ENCODE measurements at places on chromosomes 16 and 17.
A peak's percentile ranks its signal among the peaks of the same experiment; 100 is the strongest.

DNA sequence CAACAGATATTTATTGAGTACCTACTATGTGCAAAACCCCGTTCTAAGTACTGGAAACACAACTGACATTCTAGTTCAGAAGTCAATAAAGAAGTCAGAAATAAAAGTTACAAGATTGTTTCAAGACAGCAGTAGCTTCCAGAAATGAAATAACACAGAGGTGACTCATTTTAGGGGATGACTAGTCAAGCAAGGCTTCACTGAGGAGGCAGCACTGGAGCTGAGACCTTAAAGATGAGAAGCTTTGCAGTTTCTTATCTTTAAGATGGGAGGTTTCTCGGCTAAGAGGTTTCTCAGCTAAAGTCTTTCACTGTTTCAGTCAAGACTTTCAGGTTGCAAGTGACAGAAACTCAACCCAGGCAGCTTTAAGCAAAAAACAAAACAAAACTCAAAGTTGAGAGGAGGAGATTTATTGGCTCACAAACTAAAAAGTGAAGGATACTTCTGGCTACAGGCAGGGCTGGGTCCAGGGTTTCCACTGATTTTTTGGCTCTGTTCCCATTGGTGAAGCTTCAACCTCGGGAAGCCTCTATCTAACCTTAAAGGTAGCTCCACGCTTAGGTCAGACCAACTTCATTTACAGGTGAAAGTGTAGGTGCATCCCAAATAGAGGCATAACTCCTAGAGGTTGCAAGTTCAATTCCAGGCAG lies 7.4 kb upstream of the MMP2 start:
- no peak for DNase-seq

DNA sequence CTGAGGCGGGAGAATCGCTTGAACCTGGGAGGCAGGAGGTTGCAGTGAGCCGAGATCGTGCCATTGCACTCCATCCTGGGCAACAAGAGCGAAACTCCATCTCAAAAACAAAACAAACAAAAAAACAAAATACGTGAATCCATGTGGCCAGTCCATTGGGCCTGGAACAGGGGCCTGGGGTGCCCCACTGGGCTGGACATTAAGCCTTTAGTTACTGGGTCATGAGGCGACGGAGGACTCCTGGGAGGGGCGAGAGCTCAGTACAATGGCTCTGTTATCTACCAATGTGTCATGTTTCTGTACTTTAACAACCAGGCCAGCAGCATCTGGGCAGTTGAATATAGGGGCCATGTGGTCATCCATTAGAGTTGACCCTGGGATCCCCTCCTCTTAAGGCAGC lies 18.9 kb upstream of the CLEC18A start:
- no peak for DNase-seq

GRCh38 chr17:35390663-35391062 lies 17.2 kb upstream of the SLFN11 start:
- no peak for DNase-seq

DNA sequence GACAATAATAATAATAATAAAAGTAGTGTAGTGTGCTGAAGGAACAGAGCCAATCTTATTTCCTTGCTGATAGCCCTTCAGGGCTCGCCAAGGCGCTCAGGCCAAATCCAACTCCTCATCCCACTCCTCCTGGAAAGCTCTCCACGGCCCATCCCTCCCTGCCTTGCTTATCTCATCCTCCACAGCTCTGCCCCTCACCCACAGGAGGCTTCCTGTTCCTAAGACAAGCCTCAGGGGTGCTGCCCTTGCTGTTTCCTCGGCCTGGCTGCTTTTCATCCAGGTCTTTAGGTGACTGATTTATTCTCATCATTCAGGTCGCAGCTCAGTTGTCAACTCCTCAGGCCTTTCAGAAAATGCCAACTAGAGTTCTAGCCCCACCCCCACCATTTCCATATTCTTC lies 11.2 kb downstream of the GTF3C1 start:
- peak; percentile 51 for DNase-seq

GRCh38 chr16:88328313-88328980 lies 54.3 kb upstream of the ZNF469 start:
- no peak for DNase-seq

GRCh38 chr16:72751076-72751475 lies 296.9 kb downstream of the ZFHX3 start:
- no peak for DNase-seq

DNA sequence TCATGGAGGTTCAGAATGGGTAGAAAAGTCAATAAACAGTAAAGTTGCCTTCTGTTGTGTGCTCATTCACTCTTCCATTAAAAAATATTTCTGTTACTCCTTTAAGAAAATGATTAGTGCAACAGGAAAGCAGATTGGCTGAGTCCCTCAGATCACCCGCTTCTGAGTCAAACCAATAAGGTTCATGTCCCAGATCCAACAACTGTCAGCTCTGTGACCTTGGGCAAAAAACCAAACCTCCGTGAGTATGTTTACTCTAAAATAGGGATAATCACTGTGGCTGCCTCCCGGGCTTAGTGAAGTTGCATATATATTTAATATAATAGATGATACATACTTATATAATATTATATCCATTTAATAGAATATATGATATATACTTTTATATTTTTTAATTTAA lies 698.5 kb upstream of the RBFOX1 start:
- DNase-seq, result no peak

- no peak for DNase-seq
Observed at GRCh38 chr17:70327723-70328122, 158.4 kb downstream of the KCNJ2 start.

DNA sequence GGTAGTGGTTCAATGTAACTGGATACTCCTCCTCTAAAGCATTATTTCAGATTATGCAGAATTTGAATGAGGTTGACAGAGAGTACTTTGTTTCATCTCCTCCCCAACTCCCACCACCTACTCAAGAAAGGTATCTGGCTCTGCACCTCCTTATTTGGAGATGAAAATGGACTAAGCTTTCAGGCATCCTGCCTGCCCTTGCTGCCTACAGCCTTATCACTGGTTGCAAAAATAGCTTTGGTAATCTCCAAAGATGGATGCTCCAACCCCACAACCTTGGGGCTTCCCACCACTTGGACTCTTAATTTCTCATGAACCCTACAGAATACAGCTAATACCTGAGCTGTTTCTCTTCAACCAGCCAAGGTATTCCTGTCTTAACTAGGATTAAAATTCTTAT lies 45.3 kb upstream of the CORO6 start:
- DNase-seq, result no peak

DNA sequence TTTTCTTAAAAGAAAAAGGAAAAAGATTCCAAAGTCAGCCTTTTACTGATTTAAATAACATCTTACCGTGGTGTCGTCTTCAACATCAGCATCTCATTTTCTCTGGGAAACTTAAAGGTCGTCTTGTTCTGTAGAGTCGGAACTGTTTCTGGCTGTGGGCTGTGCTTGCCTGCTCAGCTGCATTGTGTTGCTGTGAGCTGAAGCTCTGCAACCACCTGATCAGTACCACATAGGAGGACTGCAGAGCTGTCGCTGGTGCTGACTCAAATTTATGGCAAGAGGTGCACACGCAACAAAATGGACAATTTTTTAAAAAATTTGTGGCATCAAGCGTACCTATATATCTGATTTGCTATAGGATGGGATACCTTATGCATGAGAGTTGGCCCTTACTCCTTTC lies at the start of gene OMG:
OMG (minus strand) TSS at position 150 of the 400 bp plus-strand sequence. CDS start 908 bp downstream, outside the sequence.
- no peak for DNase-seq

GRCh38 chr17:2937331-2938003 lies 125.9 kb downstream of the OR1D5 start:
- no peak for DNase-seq

DNA sequence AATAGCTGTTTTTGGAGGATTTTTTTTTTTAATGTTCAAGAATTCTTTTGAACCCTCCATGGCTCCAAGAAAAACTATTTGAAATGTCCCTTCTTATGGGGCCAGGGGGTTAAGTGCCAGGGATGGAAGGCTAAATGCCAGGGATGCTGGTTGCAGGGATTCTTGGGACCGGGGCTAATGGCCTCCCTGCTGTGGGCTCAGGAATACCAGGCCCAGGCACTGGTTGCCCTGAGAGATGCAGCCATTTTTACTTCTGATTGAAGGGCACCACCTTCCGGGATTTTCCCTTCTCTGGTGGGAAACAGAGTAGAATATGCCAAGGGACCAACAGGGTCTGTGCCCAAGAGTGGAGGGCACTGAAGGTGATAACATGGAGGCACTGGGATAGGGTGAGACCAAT lies 10.9 kb upstream of the KAT7 start:
- no peak for DNase-seq

DNA sequence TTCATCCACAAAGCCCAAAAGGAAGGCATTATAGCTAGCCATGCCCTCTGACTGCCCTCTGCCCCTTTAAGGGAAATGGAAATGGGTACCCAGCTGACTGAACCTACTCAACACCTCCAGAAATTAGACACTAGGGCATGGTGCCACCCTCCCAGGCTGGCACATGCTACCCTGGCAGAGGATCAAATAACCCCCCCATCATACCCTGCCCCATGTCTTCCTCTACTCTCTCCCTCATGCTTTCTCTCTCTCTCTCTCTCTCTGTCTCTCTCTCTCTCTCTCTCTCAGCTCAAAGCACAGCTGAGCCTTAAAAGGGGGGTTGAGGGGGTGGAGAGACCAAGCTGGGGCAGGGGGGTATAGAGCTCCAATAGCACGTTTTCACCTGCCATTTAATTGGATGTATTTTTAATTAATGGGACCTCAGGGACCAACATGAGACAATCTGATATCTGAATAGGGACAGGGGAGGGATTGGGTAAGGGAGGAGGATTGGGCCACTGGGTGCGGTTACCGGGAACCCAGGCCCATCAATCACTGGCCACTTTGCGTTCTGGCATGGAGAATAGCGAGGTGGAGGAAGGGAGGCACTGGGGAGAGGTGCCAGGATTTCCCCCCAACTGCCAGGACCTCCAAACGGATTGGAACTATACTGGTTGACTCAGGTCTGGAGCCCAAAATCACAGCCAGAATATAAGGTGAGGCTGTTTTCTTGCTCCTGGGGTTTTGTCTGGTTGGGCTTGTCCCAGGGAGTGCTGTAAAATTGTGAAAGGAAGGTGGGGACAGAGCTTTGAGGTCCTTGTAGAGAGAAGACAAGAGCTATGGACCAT lies 57.8 kb downstream of the NEUROD2 start:
- DNase-seq, result no peak
